Epithelial cell of proximal tubule (primary cell): ENCODE measurements at places on chromosomes 6 and 20.

GRCh38 chr6:101666256-101666655, 272.7 kb downstream of the GRIK2 start:
- peak; percentile 73 for DNase-seq

DNA sequence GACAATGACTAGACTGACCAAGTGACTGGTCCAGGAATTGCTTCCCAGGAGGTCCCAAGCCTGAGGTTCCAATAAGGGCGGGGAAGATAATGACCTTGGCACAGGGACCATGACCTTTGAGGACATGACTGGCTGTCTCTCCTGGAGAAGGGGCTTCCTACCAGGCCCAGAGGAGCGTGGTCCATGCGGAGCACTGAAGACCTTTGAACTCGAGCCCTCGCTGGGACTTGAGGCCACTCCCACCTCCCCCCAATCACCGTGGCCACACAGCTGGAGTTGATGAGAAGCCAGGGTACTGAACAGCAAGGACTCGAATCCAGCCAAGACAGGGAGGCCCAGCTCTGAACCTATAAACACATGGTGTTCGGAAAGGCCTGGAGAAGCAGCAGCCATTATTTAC, 677.0 kb downstream of the PRKN start:
- no peak for DNase-seq

DNA sequence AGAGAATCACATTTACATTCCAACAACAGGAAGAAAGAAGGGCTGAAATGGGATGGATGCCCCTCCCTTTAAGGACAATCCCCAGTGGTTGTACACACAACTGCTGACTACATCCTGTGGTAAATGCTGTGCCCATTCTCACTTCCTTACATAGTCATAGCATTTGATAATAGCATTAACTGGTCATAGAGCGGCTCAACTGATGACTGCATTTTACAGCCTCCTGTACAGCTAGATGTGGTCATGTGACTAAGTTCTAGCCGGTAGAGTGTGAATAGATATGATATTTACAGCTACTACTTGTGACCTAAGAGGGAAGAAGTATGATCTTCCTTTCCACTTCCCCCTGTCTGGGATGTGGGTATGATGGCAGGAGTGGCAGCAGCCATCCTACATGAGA, 24.7 kb downstream of the KCNK17 start:
- no peak for DNase-seq

- no peak for DNase-seq
These were observed 48.8 kb downstream of the MCUR1 start for GRCh38 chr6:13765570-13765969.

DNA sequence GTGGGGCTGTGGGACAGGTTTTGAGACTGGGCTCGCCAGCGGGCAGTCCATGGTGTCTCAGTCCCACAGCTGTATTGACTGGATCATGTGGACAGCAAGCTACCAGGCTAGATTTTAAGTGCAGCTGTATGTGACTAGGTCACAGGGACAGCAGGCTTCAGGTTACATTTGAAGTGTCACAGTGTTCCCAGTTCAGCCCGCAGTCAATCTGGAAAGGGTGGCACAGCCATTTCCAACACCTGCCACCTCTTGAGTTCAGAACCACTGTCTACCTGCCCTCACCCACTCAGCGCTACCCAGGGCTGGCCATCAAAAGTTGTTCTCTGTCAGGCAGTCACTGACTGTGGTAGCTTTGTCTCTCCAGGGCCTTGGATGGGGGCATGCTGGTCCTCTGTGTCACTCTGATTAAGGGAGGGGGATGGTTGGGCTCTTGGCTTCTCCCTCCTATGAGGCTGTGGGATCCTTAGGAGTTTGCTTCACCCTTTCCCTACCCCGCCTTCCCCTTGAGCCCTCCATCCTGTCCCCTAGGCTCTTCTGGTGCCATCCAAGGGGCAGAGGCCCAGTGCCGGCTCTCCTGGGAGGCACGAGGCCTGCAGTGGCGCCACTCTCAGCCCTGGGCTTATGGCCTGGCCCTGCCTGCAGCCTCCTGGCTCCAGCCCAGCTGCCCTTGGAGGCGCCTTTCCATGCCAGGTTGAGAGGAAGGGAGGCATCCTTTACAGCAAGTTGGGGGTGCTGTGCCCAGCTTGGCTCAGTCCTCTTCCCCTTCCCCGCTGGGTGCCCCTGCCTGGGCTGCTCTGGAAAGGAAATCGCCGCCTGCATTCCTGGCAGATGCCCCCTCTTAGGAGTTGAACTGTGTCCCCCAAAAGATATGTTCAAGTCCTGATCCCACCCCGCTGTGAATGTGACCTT, 44.9 kb downstream of the PNLDC1 start:
- DNase-seq = no peak

- DNase-seq = no peak
These were observed 122.9 kb downstream of the RNF144B start for GRCh38 chr6:18509871-18510643.
